K562 (cell line): ENCODE measurements at places on chromosomes 2 and 18. TPM values are rescaled to one million over a fixed set of nuclear protein-coding genes. Genes with fewer than 3 reads are reported as not detected.

DNA sequence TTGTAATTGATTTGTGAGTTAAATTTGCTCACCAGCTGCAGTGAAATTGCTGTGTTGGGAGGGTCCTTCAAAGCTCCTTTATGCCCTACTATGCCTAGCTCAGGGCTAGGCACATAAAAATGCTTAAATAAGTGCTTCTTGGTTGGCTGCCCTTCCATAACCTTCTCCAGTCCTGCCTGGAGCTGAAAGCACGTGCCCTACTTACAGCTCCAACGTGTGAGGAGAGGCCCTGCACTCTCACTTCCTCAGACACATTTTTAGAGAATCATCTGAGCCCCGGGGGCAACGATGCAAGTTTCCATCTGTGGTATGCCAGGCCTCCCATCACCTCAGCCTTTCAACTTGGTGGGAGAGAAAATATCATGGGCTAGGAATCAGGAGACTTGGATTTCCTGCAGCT, 202.7 kb downstream of the BCL11A start:
- H3K27me3 ChIP-seq: peaks cover 7% of the 10 kb centered on the region; the same call in 2 of the 3 replicates
- no peak for DNase-seq
- H3K36me3 ChIP-seq: no peaks in the 10 kb centered on the region
- no peak overlapping the region for H3K4me3 ChIP-seq

- peaks cover 2% of the 10 kb centered on the region; the same call in 2 of the 3 replicates for H3K4me1 ChIP-seq
- H3K27me3 ChIP-seq: no peaks in the 10 kb centered on the region
- DNase-seq: no peak
Measured at GRCh38 chr2:191713837-191714236, 35.9 kb downstream of the NABP1 start.

MYL1 gene
- total RNA-seq: not detected in 2 replicates

DNA sequence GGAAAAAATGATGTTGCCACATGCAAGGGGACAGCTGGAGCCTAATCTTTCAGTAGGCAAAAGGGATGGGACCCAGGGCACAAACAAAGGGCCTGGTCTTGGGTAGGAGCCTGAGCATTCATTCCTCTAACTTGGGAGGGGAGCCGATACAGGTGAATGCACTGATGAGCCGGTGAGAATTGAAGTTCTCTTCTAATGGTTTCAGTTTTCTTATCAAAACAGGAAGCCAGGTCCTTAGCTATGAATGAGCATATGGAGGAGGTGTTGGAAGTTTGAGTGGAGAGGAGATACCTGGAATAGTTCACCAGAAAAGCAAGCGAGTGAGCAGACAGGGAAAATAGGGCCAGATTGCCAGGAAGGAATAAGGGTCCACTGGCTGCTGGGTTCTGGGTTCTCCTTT, 10.1 kb downstream of the DPP4 start:
- H3K4me3 ChIP-seq: no peak overlapping the region
- H3K27ac ChIP-seq: no peak overlapping the region
- H3K4me1 ChIP-seq: no peaks in the 10 kb centered on the region
- no peaks in the 10 kb centered on the region for H3K36me3 ChIP-seq
- no peak for DNase-seq

- no peaks in the 10 kb centered on the region for H3K4me1 ChIP-seq
- no peak overlapping the region for H3K27ac ChIP-seq
- H3K27me3 ChIP-seq: no peaks in the 10 kb centered on the region
- no peak for DNase-seq
Measured at GRCh38 chr2:96359310-96359709, 23.7 kb downstream of the NCAPH start.

- DNase-seq: peak; percentile 8
- H3K27ac ChIP-seq: no peak overlapping the region
- H3K27me3 ChIP-seq: peaks cover 31% of the 10 kb centered on the region
- H3K4me1 ChIP-seq: peaks cover 3% of the 10 kb centered on the region; the same call in 1 of the 2 replicates
Measured at GRCh38 chr18:76620321-76621170, 125.5 kb upstream of the ZNF516 start.

DNA sequence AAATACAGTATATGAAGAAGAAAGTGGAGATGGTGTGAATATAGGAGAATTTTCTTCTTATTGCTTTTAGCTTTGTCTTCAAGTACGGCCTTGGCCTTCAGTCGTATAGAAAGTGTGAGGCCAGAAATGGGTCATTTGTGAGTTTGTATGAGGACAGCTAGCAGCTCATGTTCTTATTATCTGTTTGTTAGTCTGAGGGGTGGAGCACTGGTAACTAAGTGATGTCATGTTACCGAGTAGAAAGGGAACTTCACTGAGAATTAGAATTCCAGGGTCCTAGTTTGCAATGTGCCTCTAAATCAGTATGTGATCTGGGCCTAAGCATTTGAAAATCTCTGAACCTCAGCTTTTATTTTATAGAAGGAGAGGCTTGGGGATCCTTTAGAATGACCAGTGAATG, 588.6 kb downstream of the NRXN1 start:
- H3K27ac ChIP-seq: no peak overlapping the region
- DNase-seq: no peak
- no peaks in the 10 kb centered on the region for H3K27me3 ChIP-seq

GRCh38 chr2:229133155-229133772, 137.8 kb downstream of the PID1 start:
- H3K27ac ChIP-seq: no peak overlapping the region
- H3K4me1 ChIP-seq: no peaks in the 10 kb centered on the region
- H3K27me3 ChIP-seq: no peaks in the 10 kb centered on the region
- H3K36me3 ChIP-seq: no peaks in the 10 kb centered on the region
- no peak for DNase-seq

DNA sequence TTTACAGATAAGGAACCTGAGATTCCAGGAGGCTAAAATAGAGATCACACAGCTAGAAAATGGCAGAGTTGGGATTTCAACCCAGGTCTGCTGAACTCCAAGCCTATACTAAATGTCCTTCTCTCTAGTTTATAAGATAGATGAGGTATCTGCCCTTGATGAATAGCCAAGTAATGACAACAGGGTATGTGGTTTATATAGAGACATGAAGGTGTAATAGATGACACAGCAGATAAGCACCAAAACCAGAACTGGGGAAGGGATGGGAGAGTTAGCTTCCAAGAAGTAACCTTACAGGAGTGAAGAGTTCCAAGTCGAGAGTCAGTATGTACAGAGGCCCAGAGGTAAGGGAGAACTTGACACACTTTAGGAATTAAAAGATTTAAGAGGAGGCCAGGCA, 104.7 kb upstream of the UBXN4 start:
- H3K4me1 ChIP-seq: no peaks in the 10 kb centered on the region
- no peak overlapping the region for H3K27ac ChIP-seq
- H3K4me3 ChIP-seq: no peak overlapping the region
- no peak for DNase-seq
- H3K36me3 ChIP-seq: peaks cover 67% of the 10 kb centered on the region

DNA sequence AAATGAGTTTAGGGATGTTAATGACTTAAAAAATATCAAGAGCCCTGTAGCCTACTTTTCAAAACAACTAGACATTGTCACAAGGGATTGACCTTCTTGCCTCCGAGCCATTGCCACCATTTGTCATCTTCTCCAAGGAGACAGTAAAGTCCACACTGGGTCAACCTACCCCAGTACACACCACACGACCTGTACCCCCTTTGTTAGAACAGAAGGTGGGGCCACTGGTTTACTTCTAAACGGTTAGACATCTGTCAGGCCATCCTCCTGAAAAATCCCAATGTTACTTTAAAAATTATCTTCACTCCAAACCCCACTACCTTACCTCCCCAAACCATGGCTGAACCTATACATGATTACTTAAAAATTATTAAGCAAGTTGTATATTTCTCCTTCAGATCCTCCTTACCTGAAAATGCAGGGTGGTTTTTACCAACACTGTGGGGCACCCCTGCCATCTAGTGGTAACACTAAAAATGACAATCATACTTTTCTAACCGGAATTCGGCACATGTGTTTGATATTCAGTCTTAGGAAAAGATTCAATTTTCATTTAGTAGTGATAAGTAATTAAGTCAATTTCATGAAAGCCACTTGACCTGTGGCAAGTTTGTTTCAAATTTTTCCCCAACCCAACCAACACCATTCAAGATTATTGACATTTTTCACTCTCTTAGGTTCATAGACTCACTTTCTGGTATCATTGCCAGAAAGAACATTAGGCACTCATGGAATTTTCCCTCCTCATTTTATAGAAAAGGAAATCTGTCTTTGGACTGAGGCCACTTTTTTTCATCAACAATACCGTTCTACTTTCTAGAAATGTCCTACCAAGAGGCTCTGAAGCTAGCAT, 265.3 kb upstream of the PKDCC start:
- no peak overlapping the region for H3K27ac ChIP-seq
- no peaks in the 10 kb centered on the region for H3K4me1 ChIP-seq
- H3K4me3 ChIP-seq: no peak overlapping the region
- no peaks in the 10 kb centered on the region for H3K27me3 ChIP-seq
- no peaks in the 10 kb centered on the region for H3K36me3 ChIP-seq
- peak; percentile 40 for DNase-seq

DNA sequence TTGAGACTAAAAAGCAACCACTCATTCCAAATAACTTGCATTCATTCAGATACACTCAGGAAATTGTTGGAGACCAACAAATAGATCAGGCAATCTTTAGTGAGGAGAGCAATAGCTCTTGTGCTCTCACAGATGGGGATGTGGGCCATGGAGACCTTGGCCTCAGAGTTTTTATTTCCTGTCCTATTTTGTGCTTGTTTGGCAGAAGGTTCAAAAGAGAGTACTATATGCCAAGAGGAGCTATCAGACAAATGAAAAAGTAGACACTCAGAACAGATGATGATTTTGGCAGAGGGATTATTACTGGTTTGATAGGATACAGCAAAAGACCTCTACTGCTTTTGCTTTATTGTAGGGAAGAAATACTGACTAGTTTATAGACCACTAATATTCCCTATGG, 230.2 kb downstream of the KCNE4 start:
- no peaks in the 10 kb centered on the region for H3K36me3 ChIP-seq
- no peak overlapping the region for H3K27ac ChIP-seq
- DNase-seq: no peak
- H3K4me1 ChIP-seq: no peaks in the 10 kb centered on the region
- H3K4me3 ChIP-seq: no peak overlapping the region

PSMA8 gene
- total RNA-seq: not detected in 2 replicates
